Left cardiac atrium (tissue), 4 donors: ENCODE measurements at places on chromosomes 2 and 18.

- DNase-seq = no peak
Measured at GRCh38 chr2:133953524-133953923, 300.3 kb upstream of the MGAT5 start.

- DNase-seq = no peak
Measured at GRCh38 chr2:31247711-31248110, 13.8 kb downstream of the EHD3 start.

- DNase-seq = no peak
Measured at GRCh38 chr2:179983250-179983932, 23.7 kb downstream of the CWC22 start.

- DNase-seq = no peak
Measured at GRCh38 chr2:68250196-68250595, 2.1 kb downstream of the PPP3R1 start.

DNA sequence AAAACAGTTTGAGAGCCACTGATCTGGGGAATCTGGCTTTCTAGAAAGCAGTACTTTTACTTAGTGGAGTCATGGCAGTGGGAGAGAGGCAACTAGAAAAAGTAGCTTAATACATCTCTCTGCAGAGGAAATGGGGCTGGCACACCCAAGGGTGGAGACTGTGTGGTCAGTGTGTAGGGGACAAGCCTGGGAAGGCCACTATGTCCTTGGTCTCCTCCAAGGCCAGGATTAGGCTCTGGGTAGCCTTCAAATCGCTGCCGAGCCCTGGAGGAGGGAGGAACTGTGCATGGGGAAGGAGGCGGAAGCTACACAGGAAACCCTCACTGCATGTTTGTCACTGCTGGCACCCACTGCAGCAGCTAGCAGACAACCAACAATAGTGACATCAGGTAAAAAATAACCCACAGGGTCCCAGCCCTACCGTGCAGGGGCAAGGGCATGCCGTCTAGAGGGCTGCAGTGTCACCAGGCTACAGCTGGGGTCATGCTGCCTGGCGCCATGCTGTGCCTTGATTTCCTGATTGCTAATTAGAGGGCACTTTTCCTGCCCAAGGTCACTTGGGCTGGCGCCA, 34.8 kb downstream of the LBH start:
- DNase-seq = no peak

- no peak for DNase-seq
Measured at GRCh38 chr2:233422649-233423551, 68.6 kb downstream of the DGKD start.

- DNase-seq = no peak
Measured at GRCh38 chr2:27954221-27954673, 63.7 kb downstream of the BABAM2 start.

- DNase-seq = no peak
Measured at GRCh38 chr2:178057179-178057680, 15.3 kb downstream of the PDE11A start.

- no peak for DNase-seq
Measured at GRCh38 chr18:79947881-79948610, 3.4 kb downstream of the SLC66A2 start.

DNA sequence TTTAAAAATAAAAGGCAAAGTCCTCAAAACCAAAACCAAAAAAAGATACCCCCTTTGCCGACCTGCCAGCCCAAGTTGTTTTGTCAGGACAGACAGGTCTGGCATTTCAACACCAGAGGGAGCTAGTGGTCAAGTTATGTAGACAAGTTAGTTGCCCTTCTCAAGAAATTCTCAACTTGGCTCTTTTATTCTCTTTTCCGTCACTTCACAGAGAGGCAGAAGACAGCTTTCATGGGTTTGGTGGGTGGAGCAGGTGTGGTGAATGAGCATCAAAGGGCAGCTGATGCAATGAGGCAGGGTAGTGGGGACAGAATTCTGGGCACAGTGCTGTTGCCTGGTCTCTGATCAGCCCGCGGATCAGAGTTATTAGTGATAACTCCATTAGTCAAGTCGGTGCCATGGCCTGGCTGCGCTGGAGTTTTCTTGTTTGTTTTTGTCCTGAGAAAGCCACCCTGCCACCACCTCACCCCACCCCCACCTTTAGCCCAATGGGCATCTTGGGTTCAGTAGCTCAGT, 303.7 kb upstream of the EPAS1 start:
- DNase-seq = peak; percentile 60

GRCh38 chr18:9278028-9278427, 56.5 kb upstream of the TWSG1 start:
- no peak for DNase-seq

DNA sequence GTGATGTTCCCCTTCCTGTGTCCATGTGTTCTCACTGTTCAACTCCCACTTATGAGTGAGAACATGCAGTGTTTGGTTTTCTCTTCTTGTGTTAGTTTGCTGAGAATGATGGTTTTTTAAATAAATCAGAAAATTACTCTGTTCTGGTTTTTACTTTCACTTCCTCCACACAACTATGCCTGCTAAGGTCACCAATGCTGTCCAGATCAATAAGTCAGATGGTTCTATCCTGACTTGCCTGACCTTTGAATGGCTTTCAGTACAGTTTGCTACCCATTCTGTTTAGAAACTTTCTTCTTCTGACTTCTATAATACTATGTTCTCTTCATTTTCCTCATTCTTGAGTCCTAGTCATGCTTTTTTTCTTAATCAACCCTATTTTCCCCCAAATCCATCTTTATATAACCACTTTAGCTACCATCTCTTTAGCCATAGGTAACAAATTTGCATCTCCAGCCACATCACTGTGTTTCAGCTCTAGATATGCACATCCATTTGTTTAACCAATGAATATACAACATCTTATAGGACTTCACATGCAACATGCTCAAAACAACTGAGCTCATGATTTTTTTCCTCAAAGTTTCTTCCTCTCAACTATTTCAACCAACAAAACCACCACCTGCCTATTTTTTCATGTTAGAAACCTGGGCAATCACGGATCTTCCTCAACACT, 58.8 kb upstream of the SLC38A11 start:
- no peak for DNase-seq

DNA sequence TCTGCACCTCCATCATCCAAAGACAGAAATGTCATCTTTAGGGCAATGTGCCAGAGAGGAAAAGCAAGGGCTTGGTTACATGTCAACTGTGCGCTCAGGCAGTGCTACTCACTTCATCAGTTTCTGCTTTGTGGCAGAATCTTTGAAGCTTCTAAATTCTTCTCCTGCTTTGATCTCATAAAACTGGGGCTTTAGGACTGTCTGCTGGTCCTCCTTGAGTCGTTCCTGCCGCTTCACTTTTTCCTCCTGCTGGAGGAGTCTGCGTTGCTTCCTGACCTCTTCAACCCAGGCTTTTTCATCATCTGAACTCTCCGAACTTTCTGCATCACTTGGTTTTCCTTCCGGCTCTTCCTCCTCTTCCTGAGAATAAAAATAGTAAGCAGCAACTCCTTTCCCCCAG, 100.8 kb downstream of the NOL10 start:
- DNase-seq = no peak

DNA sequence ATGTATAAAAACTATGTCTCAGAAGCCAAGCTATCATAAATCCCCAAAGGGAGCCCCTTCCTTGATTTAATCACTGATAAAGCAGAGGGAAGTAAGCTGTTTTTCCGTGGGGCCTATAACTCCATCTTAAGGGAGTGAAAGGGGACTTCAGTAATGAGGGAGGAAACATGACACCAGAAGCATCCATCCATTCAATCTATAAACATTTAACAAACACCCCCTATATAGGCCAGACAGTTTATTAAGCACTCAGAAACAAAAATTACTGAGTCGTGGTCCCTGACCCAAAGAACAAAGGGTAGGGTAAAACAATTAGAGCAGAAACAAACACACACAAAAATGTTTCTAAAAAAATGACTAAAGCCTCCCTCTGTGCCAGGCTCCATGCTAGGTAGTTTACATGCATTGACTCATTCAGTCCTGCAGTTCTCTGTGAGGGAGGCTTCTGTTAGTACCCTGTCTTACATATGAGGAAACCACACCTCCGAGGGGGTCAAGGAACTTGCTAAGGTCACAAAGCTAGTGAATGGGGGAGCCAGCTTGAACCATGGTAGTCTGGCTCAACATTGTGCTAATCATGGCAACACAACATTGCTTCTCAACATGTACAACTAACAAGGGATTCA, 472.1 kb downstream of the CDH2 start:
- no peak for DNase-seq

GRCh38 chr18:59265974-59266369, 7.3 kb downstream of the RAX start:
- no peak for DNase-seq

DNA sequence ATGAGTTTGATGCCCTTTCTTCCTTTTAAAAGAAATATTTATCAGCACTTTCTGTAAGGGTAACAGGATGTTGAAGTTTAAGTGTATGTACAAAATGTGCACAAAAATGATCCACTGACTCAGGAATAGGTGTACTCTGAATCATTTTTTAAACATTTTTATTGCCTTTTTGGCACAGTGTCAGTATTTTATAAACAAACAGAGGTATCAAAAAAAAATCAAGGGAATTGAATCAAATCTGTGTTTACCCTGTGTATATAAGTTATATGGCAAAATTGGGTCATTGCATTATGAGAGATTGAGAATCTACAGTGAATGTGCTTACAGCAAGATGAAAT, 513.9 kb upstream of the NETO1 start:
- DNase-seq = no peak

- no peak for DNase-seq
Measured at GRCh38 chr2:70947556-70948184, 12.0 kb downstream of the ATP6V1B1 start.

- no peak for DNase-seq
Measured at GRCh38 chr2:37654419-37654818, 17.0 kb downstream of the CDC42EP3 start.
